ENCODE measurements at places on chromosomes 2 and 18.

DNA sequence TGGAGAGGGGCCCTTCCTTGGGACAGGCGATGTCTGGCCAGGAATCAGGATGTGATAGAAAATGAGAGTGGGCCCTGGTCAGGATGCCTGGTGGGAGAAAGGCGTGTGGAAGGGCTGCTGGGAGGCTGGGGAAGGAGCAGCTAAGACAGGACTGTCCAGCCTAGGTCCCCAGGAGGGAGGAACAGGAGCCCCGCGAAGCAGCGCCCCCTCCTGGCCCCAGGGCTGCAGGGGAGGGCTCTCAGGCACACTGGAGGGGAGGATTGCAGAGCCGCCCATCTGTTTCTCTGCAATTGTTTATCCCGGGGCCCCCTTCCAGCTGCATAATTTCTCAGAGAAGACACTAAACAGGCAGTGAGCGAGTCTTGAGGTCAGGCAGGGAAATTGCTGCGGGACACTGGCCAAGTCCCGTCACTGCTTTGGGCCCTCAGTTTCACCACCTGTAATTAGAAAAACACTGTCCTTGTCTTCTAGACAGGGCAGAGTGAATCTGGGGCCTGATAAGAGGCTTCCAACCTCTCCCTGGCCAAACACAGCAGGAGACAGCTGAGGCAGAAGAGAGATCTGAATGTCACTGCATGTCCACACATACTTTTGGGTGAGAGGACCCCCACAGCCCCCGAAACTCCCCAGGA lies 3.9 kb upstream of the NPPC start:
- peak; percentile 47 for DNase-seq

- no peak for DNase-seq
These were observed 9.4 kb downstream of the BCL11A start for GRCh38 chr2:60544062-60544461.

- DNase-seq = no peak
These were observed 9.8 kb downstream of the MYOM1 start for GRCh38 chr18:3209859-3210569.

- no peak for DNase-seq
These were observed 35.6 kb downstream of the VIT start for GRCh38 chr2:36731941-36732672.

GRCh38 chr2:24015562-24016375 lies 5.9 kb downstream of the MFSD2B start:
- no peak for DNase-seq

- no peak for DNase-seq
These were observed 8.8 kb downstream of the EFEMP1 start for GRCh38 chr2:55914786-55915185.

DNA sequence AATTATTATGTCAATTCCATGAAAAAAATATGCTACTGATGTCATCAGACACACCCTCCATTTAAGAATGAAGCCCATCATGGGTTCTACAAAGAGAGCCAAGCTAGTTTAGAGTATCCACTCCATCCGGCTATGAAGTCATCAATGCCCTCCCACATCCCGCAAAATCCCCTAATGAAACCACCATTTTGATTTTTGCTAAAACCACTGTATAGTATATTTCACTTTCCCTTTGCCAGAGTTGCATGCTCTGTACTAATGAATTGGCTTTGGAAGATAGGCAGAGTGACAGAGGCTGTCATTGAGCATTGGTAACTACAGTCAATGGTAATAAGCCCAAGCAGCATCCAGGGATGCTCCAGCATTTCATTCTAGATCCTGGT lies 118.6 kb downstream of the ANKRD44 start:
- no peak for DNase-seq

- DNase-seq = no peak
These were observed 56.8 kb downstream of the RNF144A start for GRCh38 chr2:6973895-6974545.

GRCh38 chr2:57432528-57432927 lies 614.1 kb upstream of the VRK2 start:
- no peak for DNase-seq

- DNase-seq = no peak
These were observed 163.6 kb upstream of the RBMS1 start for GRCh38 chr2:160657196-160657595.

GRCh38 chr2:11567631-11568031 lies 33.8 kb downstream of the GREB1 start:
- DNase-seq = peak; percentile 9

DNA sequence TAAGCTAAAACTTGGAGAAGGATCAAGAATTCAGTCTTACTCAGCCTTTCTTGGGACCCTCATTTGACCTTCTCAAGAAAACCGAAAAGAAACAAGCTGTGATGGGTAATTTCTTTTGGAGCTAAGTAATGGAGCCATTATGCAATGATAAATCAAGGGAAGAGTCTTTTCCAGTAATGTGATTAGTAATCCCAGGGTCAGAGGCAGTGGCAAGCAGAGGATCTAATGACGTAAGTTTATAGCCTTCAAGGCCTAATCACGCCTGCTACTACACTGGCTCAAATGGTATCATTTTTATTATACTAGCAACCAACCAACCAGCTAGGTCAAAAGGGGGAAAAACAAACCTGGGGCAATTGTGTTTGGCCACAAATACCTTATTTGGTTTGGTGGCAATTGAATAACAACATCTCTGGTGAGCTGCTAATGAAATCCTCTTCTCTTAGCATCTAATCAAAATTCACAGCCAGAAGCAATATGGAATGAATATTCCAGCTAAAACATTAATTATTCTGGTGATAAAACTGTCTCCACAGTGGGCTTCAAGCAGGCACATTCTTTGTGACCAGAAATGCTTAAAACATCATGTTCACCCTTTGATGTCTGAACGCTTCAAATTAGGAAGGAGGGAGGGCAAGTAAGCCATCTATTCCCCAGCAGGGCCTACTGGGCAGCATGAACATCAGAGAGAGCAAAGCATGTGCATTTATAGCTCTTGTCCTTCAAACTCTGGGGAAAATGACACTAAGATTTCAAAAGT lies 114.9 kb upstream of the SULT1C3 start:
- DNase-seq = no peak

DNA sequence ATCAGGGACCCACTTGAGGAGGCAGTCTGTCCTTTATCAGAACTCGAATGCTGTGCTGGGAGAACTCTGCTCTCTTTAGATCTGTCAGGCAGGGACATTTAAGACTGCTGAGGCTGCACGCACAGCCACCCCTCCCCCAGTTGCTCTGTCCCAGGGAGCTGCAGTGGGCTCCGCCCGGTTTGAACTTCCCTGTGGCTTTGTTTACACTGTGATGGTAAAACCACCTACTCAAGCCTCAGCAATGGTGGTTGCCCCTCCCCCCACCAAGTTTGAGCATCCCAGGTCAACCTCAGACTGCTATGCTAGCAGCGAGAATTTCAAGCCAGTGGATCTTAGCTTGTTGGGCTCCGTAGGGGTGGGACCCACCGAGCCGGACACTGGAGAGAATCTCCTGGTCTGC lies 11.8 kb upstream of the LHCGR start:
- no peak for DNase-seq

DNA sequence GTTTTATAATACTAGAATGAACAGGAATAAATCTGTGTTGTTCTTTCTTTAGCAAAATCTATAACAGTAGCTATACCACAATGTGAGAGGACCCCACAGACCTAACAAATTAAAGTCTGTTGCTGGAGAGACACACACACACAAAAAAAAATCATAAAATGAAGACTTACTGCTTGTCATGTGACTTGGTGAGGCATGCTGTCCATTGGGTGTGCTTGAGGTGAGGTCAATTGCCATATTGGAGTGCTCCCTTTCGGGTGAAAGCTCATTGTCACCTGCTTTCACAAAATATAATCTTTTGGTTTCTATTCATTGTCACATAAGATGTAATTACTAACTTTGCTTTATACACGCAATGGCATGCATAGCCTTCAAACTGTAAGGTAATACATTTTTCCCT lies 3.9 kb downstream of the IKZF2 start:
- no peak for DNase-seq

- DNase-seq = peak; percentile 44
These were observed 14.7 kb upstream of the PUM2 start for GRCh38 chr2:20365249-20365817.

- DNase-seq = no peak
These were observed 56.1 kb downstream of the FARP2 start for GRCh38 chr2:241412144-241412543.

- DNase-seq = peak; percentile 81
These were observed 81.4 kb downstream of the BIN1 start for GRCh38 chr2:127025359-127026166.

GRCh38 chr2:219744600-219744999 lies 117.2 kb downstream of the SLC4A3 start:
- no peak for DNase-seq

DNA sequence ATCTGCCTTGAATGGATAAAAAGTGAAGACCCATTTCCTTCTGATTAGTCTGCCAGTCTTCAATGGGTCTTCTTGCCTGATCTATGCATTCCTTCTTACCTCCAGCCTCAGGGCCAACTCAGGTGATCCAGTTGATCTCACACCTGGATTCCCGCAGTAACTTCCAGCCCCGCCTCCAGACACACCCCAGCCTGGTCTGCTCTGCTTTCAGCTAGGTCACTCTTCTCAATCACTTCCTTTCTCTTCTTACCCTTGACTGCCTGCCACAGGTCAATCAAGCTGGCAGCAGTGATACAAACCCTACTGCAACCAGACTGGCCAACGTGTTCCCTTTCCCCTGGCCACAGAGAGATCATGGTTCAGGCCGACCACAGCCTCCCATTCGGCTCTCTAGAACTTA lies 263.6 kb downstream of the ZNF516 start:
- DNase-seq = no peak

- DNase-seq = no peak
These were observed 780.1 kb upstream of the LINC00305 start for GRCh38 chr18:64929036-64929435.

GRCh38 chr2:1971124-1971523 lies 226.8 kb upstream of the PXDN start:
- DNase-seq = no peak

DNA sequence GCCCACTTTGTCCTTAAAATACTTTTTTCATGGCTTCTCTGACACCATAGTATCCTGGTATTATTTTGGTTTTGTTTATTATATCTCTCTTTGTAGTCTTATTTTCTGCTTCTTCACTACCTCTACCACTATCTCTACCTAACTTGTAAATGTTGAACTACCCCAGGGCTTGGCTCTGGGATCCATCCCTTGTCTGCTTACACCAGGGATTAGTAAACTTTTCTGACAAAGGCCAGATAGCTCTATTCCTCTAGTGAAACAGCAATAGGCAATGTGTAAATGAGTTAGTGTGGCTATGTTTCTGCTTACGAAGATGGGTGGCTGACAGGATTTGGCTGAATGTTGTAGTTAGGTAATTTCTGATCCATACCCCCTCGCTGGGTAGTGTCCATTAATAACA lies 76.8 kb downstream of the ZNF407 start:
- no peak for DNase-seq

DNA sequence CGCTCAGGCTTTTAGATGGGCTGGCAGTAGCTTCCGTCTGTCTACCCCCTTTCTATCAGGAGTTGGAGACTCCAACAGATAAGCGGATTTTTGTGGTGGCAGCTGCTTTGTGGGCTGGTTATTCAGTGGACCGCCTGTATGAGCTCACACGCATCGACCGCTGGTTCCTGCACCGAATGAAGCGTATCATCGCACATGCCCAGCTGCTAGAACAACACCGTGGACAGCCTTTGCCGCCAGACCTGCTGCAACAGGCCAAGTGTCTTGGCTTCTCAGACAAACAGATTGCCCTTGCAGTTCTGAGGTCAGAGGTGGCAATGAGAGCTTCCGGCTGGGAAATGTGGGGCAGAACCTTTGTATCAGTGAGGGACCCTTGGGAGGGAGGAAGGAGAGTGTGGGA lies 14.8 kb downstream of the CAD start:
- no peak for DNase-seq

DNA sequence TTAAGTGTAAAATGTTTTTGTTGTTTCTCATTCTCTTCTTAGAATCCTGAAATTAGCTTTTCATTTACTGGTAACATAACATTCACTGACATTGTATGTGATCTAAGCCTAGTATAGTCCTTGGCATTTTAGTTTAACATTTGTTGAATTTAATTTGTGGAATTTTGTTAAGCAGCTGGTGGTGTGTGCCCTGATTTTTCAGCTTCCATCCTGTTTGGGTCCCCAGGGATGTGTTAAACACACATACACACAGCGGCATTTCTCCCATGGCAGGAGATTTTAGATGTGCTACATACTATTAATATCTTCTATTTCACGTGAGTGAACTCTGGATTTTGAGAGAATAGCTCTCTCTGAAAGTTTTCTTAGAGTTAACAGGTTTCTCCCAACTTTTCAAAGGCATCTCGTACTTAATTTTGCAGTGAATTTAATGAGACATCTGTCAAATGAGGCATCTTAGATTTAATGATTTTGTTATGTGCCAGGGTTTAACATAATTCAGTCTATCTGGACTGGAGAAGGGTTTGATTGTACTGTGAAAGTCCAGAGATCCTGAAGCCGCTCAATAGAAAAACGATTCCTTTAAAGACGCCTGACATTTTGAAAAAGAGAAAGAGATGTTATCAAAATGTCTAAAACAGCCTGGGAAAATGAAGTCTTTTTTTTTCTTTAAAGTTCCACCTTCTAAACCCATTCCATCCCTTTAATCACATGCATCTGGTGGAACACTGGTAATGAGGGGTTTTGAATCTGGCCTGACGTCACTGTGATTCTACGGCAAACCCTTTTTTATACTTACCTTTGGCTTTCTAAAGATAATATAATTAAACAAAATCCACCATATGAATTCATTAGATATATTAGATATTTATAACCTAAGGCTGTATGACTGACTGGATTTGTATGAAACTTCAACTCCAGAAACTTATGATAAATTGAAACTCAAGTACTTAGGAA lies 6.8 kb downstream of the PHLPP1 start:
- no peak for DNase-seq

GRCh38 chr2:127577973-127578372 lies 42.5 kb downstream of the MYO7B start:
- no peak for DNase-seq

DNA sequence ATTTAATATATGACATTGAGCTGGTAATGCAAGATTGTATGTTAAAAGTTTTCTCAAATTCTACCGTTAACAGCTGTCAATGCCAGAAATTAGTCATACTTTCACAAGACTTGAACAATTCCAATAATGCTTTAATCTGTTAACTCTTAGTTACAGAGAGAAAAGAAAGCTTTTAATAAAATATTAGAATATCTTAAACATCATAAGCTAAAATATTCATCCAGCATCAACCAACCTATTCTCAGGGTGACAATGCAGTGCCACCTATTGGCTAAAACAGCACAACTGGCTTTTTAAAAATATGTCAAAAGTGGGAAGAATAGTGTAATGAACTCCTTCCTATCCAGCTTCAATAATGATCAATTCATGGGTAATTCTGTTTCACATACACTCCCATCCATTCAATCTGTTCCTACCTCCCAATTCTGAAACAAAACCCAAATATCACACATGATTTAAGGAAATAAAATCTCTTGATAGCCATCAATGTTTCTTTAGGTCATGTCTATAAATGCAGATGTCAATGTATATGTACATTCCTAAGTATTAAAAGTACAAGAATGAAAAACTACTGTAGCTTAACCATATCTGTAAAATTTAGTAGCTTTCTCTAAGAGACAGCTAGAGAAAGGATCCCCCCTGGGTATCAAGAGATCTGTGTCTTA lies 79.8 kb upstream of the CCDC141 start:
- no peak for DNase-seq

GRCh38 chr2:60959501-60959900 lies 58.0 kb upstream of the PEX13 start:
- DNase-seq = no peak

GRCh38 chr2:70045932-70046331 lies 41.3 kb upstream of the PCBP1 start:
- DNase-seq = no peak

- no peak for DNase-seq
These were observed 14.5 kb upstream of the ASPRV1 start for GRCh38 chr2:69975853-69976462.

GRCh38 chr2:85537600-85538506 lies 1.1 kb upstream of the MAT2A start:
- DNase-seq = peak; percentile 75

Data from activated T-cell treated with anti-CD3 and anti-CD28 coated beads, Interleukin-2, amount 50 U/mL, for 24 hours (primary cell).